T-helper 2 cell (primary cell): ENCODE measurements at places on chromosomes 12 and 14.

- no peak for DNase-seq
Observed at GRCh38 chr14:85533861-85534291, 3.9 kb downstream of the FLRT2 start.

DNA sequence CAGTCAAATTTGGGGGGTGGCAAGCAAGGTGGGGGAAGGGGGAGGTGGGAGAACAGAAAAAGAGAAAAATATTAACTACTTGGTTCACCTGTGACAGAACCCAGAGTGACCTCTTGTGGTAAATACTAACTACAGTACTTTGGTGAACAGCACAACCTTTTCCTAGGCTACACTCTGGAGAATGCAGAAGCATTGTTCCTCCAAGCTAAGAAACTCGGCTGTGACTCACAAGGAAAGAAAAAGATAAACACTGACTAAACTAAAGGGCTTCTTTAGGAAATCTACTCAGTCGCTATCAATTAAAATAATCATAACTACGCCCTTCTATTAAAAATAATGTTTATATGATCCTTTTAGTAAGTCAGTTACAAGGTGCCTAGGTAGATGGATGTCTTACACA is 5.4 kb downstream of the KCNH5 start:
- DNase-seq = no peak

DNA sequence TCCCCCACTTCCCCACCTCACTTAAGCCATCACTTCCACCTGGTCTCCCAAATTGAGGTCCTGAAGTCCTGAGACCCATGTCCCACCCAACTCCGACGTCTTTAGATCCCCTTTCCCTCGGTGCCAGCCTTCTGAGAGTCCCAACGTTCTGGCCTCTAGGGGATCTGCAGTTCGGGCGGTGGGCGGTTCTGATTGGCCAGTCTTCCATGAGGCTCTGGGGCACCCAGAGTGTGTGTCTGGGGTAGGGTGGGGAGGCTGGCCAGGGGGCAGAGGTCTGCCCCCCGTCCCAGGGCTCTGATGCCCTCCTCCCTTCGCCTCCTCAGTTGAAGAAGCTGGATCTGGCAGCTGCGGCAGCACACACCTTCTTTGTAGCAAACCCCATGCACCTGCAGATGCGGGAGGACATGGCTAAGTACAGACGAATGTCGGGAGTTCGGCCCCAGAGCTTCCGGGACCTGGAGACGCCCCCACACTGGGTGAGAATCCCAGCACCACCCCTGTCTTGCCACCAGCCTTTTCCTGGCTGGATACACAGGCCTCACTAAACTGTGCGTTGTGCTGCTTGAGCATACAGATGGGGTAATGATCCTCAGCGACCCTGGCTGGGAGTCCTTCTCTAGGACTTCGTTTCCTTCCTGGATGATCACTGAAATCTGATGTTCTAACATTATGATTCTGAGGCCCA is 1.5 kb downstream of the P3H3 start:
- no peak for DNase-seq

DNA sequence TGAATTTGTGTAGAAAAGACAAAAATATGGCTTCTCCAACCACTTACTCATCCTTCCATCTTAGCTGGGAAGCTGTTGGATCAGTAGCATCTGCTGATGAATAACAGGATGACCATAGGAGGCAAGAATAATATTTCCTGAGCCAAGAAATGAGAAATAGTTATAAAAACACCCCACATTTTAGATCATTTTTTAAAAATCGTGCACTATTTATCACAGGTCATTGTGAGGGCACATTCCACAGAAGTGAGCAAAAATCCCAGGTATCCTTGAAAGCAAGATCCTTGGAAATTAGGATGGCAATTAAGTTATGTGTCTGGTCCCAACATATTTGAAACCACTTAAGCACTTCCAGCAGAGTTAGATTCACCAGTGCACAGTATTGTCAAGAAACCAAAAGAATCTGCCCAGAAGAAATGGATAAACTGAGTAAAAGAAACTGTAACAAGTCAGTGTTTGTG is 8.4 kb downstream of the FAR2 start:
- no peak for DNase-seq

GRCh38 chr12:69083689-69084088 is 150.7 kb upstream of the CPM start:
- no peak for DNase-seq
